RWPE2 (cell line): ENCODE measurements at places on chromosomes 2 and 18.

- DNase-seq: no peak
Measured at GRCh38 chr2:238929242-238930081, 81.6 kb downstream of the TWIST2 start.

- DNase-seq: no peak
Measured at GRCh38 chr2:223057569-223057968, 5.6 kb downstream of the KCNE4 start.

DNA sequence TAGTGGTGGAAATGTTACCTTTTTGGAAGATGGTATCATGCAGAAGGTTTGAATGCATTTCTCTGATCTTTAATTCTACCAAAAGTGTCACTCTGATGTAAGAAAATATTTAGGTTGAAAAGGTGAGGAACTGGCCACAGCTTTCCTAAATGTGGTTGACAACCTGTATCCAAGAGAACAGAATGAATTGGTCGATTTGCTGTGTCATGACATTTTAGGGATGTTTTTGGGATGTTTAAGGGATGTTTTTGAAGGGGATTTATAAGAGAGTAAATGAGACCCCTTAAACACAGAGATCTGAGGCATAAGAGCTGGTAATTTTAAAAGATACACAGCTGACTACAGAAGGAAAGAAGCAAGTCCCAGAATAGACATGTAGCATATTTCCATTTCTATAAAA is 270.8 kb upstream of the EPAS1 start:
- no peak for DNase-seq

GRCh38 chr2:149271575-149271974 is 58.8 kb upstream of the LYPD6 start:
- no peak for DNase-seq

DNA sequence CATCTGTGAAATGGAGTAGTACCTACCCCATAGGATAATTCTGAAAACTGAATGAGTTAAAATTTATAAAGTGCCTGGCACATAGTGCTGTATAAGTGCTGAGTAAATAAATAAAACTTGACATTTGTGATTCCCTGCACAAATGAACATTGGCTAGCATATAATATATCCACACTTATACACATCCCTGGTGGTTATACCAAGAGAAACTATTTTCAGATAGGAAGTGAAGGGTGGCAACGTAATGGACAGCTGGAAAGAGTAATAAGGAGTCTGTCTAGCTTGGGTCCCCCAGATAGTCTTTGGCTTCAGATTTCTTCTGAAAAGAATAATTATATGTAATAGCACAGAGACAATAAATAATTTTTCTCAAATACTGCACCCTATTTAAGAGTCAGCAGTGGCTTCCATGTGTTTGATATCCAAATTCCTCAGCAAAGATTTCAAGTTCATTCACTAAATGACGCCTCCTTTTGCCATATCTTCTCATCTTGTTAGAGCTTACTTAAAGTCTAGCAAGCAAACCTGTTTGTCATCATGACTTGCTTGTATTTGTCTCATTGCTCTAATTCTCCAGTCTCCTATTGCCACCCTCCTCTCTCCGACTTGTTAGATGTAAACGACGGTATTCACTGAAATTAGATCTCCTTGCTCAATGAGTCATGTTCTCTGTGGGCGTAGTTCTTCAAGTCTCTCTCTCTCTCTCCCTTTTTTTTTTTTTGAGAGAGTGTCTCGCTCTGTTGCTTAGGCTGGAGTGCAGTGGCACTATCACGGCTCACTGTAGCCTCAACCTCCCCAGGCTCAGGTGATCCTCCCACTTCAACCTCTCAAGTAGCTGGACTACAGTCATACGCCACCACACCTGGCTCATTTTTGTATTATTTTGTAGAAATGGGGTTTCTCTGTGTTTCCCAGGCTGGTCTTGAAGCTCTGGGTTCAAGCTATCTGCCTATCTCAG is 8.7 kb upstream of the ADGRF3 start:
- no peak for DNase-seq

DNA sequence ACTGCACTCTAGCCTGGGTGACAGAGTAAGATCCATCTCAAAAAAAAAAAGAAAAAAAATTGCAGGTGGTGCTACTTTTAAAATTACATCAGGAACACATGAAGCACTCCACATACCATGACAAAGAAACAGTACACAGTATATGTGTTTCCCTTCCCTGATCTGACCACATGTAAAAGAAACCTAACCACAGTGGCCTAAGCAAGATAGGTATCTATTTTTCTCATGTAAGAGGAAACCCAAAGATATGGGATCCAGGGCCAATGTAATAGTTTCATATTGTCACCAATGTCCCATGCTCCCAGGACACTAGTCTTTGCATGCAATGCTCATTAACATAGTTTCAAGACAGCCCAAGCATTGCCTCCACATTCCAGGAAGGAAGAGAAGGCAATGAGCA is 99.9 kb downstream of the DYM start:
- DNase-seq: no peak

- no peak for DNase-seq
Measured at GRCh38 chr18:34965108-34965507, 76.1 kb upstream of the MAPRE2 start.

DNA sequence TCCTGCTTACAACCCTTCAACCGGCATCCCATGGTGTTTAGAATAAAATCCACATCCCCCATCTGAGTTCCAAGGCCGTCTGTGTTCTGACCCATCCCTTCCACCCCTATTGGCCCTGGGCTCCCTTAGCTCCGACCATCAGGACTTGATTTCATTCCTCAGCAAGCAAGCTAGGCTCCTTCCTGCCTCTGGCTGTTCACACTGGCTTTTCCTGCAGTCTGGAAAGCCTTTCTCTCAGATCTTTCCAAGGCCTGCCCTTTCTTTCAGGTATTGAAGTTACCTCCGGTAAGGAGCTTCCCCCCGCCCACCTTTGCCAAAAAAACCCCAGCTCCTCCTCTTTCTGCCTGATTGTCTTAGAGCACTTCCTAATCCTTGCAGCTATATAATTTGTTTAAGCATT is 86.8 kb downstream of the CLIP4 start:
- DNase-seq: no peak

- DNase-seq: no peak
Measured at GRCh38 chr2:3864943-3865865, 161.8 kb downstream of the DCDC2C start.

- peak; percentile 61 for DNase-seq
Measured at GRCh38 chr2:171390941-171391516, 42.8 kb downstream of the METTL8 start.
